ENCODE measurements at places on chromosomes 1 and 21. TPM values are rescaled to one million over a fixed set of nuclear protein-coding genes. Genes with fewer than 3 reads are reported as not detected.

GBP7 gene
- not detected for total RNA-seq

GRCh38 chr1:16386454-16387113 is 19.5 kb downstream of the SZRD1 start:
- peak; percentile 46 for ATAC-seq

GRCh38 chr1:115976921-115977498 is 697 bp downstream of the SLC22A15 start:
- ATAC-seq, result no peak

DMBX1 gene
- total RNA-seq, result 0.43 TPM

GRCh38 chr1:168138134-168138533 is 1.4 kb upstream of the GPR161 start:
- peak; percentile 53 for ATAC-seq

- no peak for ATAC-seq
Measured at GRCh38 chr1:112234710-112235109, 161.3 kb upstream of the CTTNBP2NL start.

WNT2B gene
- total RNA-seq, result 0.48 TPM

PGLYRP4 gene
- 0.26 TPM for total RNA-seq

ALX3 gene
- not detected for total RNA-seq

RNU1-2 gene
- total RNA-seq, result 1,202 TPM

GRCh38 chr1:58849551-58849950 is 65.7 kb upstream of the JUN start:
- no peak for ATAC-seq

CFAP45 gene
- total RNA-seq, result 3.6 TPM

- ATAC-seq, result no peak
Measured at GRCh38 chr1:21126324-21126723, 50.4 kb downstream of the EIF4G3 start.

- no peak for ATAC-seq
Measured at GRCh38 chr1:183936791-183937190, 100.7 kb downstream of the COLGALT2 start.

DNA sequence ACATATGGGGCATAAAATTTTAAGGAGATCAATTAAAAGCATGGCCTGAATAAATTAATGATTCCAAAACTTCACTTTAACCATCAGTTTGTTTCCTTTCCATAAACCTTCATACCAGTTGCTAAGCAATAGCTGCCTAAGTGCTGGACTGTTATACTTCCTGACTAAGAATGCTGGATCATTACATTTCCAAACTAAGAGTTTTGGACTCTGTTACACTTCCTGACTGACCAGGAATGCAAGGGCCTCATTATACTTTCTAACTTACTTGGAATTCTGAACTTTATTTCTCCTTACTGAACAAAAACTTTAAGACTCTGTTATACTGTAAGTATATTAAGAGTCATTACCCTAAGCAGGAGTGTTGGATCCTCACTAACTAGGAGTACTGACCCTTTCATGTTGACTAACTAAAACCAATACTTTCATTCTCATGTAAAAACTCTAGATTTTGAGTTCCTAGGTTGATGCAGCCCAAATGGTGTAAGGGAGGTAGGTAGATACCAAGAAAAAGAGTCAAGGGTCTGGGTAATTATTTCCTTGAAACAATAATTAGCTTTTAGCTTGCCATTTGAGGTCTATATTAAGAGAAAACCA is 118.2 kb downstream of the FAF1 start:
- ATAC-seq, result no peak

- ATAC-seq, result no peak
Measured at GRCh38 chr1:231186356-231187115, 24.7 kb downstream of the TRIM67 start.

CLDN19 gene
- total RNA-seq, result not detected

SIM2 gene
- 4.2 TPM for total RNA-seq

DNA sequence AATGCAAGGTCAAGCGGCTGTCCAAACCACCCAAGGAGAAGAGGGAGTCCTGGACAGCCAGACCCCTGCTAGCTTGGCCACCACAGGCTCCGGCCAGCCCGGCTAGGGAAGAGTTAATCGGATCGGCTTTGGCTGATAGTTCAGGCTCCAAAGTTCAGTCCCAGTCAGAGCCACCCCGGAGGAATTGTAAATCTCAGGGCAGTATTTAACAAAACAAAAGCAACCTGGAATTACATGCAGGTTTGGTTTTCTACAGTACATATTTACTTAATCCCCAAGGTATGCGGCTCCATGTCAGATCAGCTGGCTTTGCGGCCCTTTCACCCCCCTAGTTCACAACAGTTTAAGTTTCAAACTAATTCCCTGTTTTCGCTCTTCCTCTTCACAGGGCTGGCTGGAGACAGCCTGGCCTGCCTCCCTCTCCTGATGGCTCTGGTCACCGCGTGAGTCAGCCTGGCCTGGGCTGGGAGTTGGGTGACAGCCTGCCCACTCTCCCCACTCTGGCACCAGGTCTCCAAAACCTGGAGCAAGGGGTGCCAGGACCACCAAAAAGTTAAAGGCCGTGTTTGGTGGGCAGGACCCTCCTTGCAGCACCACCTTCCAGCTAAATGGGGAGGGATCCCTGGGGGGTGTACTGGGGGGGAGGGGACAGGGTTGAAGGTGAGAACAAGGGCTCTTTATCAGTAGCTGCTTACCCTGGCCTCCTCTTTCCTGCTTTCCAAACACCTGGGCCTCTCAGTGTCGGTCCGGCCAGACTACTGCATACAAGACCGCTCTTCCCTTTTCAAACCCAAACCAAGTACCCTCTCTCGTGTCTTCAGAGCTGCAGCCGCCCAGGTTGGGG is 1.9 kb downstream of the DHRS3 start:
- ATAC-seq, result no peak

GRCh38 chr1:67832737-67833601 is at the start of gene GNG12:
Gene GNG12 (minus strand): TSS chr1:67833467. CDS start chr1:67707686, 125,781 bp downstream.
- ATAC-seq, result peak; percentile 82

SPRR2A gene
- not detected for total RNA-seq

OR14K1 gene
- total RNA-seq, result not detected

AGT gene
- total RNA-seq, result not detected

- no peak for ATAC-seq
Measured at GRCh38 chr1:4084896-4085295, 184.8 kb upstream of the C1orf174 start.

DNA sequence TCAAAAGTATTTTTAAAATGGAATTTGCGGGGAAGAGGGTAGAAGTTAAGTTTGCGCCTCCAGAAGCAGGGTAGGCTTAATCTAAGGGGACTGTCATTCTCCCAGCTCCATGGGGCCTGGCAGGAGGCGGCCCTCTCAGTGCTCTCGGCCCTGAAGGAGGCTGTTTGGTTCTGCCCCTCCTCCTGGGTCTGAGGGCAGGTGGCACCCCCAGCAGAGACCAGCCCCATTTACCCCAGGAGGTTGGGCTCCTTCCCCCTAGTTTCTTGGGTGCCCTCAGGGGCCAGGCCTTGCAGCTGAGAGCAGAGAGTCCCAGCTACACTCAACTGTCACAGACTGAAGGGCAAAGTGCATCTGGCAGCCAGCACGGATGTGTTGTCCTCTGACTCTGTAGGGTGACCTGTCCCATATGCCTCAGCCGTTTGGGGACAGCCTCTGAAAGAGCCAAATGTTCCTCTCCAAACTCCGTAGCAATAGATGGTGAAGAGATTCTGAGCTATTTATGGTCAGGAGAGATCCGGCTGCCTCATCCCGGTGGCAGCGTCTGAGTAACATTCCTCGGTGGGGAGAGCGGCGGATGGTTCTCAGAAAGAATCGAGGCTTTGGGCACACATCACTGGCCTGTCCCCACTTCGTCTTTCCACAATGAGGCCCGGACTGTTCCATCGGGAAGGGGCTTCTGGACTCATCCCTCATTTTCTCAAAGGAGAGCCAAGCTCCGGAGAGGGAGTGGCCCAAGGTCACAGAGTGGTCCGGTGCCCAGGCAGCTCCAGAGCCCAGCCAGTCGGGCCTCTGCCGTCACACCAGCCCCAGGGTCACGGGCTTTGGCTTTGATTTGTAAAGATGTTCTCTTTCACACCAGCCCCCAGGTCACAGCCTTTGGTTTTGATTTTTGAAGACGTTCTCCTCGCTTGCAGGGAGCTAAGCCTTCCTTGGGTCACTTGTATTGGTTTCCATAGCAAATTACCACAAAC is 424.2 kb upstream of the VAMP3 start:
- no peak for ATAC-seq

GRCh38 chr1:172512591-172512990 is 20.4 kb upstream of the SUCO start:
- no peak for ATAC-seq

CELA3A gene
- not detected for total RNA-seq

GRCh38 chr1:100076744-100077143 is 56.0 kb downstream of the SASS6 start:
- peak; percentile 63 for ATAC-seq

DNA sequence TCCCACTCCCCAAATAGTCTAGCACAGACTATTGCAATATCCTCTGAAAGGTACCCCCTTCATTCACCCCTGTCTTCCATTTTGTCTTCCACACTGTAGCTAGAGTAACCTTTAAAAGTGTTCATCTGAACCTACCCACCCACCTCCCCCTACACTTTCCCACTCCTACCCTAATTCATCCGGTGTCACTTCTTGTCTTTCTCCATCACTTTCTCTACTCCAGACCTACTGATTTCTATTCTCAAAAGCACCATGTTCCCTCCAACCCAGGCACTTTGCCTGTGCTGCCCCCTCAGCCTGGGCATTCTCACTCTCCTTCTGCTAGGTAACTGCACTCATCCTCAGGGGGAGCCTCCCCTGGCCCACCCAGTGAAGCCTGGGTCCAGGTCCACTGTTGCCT is 4.7 kb upstream of the MAN1C1 start:
- ATAC-seq, result no peak

GRCh38 chr1:20114021-20114648 is 5.2 kb downstream of the PLA2G2D start:
- ATAC-seq, result no peak

SLC22A15 gene
- 0.85 TPM for total RNA-seq

DNA sequence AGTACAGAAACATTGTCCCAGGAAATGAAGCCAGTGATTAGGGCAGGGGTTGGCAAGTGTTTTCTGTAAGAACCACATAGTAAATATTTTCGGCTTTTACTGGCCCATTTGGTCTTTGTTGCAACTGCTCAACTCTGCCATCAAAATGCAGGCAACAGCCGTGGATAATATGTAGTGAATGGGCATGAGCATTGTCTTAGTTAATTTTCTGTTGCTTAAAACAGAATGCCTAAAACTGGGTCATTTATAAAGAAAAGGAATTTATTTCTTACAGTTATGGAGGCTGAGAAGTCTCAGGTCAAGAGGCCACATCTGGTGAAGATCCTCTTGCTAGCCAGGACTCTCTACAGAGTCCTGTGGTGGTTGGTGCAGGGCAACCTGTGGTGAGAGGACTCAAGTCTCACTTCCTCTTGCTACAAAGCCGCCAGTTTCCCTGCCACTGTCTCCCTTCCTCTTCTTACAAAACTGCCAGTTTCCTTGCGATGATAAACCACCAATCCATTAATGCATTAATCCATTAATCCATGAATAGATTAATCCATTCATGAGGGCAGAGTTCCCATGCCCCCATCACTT is 166.4 kb downstream of the PSMG1 start:
- ATAC-seq, result no peak

DNA sequence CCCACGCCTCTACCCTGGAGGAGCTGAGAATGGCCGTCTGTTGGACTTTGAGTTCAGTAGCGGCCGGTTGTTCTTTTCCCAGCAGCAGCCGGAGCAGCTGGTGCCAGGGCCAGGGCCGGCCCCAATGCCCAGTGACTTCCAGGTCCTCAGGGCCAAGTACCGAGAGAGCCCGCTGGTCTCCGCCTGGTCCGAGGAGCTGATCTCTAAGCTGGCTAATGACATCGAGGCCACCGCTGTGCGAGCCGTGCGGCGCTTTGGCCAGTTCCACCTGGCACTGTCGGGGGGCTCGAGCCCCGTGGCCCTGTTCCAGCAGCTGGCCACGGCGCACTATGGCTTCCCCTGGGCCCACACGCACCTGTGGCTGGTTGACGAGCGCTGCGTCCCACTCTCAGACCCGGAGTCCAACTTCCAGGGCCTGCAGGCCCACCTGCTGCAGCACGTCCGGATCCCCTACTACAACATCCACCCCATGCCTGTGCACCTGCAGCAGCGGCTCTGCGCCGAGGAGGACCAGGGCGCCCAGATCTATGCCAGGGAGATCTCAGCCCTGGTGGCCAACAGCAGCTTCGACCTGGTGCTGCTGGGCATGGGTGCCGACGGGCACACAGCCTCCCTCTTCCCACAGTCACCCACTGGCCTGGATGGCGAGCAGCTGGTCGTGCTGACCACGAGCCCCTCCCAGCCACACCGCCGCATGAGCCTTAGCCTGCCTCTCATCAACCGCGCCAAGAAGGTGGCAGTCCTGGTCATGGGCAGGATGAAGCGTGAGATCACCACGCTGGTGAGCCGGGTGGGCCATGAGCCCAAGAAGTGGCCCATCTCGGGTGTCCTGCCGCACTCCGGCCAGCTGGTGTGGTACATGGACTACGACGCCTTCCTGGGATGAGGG is 28.5 kb upstream of the SPSB1 start:
- no peak for ATAC-seq

SLAMF8 gene
- total RNA-seq, result 0.30 TPM

DNA sequence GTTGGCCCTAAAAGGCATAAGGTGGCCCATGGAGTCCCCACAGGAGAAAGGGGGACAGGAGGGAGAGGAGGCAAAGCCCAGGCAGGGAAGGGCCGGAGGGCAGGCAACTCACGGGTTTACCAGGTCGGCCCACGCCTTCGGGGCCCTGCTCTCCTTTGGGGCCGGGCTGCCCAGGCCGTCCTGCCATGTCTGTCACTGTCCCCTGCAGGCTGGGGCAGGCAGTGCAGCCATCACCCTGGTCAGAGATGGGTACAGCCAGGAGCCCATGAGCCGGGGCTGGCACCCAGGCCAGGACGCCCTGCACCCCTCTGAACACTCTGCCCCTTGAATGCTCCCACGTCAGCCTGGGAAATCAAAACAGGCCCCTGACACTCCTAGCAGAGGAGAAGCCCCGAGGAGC is 19.8 kb downstream of the COL16A1 start:
- ATAC-seq, result peak; percentile 38

DNA sequence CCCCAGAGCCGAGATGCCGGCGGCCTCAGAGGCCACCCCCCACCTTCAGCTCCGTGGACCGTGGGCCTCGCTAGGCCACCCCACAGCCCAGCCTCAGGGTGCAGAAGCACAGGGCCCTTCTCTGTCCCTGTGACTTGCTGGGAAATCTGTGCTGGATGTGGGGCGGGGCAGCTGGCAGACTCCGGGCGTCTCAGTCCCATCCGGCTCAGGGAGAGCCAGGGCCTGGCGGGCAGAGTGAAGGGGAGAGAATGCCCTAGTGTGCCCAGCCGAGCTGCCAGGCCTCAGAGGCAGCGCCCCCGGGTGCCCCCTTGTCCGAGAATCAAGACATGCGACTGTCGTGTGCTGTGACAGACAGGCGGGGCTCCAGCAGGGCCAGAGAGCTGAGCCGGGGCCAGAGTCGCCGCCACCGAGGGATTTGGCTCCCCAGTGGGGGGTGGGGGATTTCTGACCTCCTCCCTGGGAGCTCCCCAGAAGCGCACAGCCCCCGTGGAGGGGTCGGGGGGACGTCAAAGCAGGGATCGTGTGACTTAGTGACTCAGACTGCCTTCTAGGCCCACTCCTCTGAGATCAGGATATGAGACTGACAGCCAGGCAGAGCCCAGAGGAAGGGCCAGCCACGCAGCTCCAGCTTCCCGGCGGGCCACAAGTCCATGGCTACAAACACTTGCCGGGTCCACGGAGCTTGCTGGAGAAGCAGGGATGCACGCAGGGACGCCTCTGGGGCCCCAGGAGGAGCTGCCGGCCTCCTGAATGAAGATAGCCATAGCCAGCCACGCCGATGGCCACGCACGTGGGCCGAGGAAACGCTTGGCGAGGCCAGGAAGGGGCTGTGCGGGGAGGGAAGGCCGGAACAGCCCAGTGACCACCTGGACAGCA is 11.9 kb downstream of the COL6A1 start:
- ATAC-seq, result no peak

Measured in activated T-helper 17 cell treated with anti-CD3 and anti-CD28 coated beads, Interleukin-2, amount 50 U/mL, for 72 hours (primary cell).